ENCODE measurements at places on chromosomes 5 and 9.

- DNase-seq, result no peak
These were observed 32.8 kb upstream of the SPRY4 start for GRCh38 chr5:142357469-142358090.

- no peak for DNase-seq
These were observed 60.0 kb downstream of the POU5F2 start for GRCh38 chr5:93681432-93681831.

DNA sequence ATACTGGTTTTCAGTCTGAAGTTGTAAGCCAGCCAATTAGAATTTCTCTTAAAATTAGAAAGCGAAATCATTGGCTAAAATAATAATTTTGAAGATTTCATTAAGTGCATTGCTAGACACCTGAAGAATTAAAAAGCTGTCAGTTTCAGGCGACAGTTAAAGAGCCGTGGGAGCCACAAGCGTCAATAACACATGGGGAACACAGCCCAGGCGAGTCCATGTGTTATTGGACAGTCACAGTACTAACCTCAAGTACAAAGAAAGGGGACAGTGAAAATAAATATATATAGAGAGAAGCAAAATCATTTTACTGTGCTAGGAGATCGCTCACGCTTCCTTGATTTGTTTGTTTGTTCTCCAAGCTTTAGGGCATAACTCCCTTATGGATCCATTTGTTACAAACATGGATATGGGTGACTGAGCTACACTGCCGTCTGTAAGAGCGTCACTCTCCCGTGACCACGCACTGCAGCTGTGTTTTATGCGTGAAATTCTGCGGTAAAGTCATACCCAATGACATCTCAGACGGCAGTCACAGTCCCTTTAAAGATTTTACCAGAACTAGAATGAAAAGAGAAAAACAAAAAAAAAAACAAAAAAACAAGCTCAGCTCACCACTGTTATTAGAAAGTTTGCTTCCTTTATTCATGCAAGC lies 83.2 kb downstream of the USP20 start:
- DNase-seq, result no peak

DNA sequence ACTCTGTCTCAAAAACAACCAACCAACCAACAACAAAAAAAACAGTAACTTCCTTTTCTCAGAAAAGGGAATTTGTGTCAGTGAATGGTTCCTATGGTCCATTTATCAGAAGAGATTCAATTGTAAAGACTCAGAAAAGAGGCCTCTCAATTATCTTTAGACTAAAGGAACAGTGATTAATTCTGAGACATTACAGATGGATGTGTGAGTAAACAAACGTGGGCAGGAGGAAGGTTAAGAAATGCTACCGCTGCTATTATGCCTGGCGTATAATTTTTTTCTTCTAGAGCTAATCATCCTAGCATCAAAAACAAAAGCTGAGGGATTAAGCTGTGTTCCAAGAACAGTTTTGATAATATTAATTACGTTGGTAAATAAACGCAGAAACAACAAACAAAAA lies 52.9 kb upstream of the JMY start:
- no peak for DNase-seq

GRCh38 chr5:159241946-159242552 lies 21.0 kb upstream of the UBLCP1 start:
- no peak for DNase-seq

- DNase-seq, result no peak
These were observed 204.9 kb downstream of the LRRC70 start for GRCh38 chr5:62783374-62784057.

- no peak for DNase-seq
These were observed 274.6 kb upstream of the IRX2 start for GRCh38 chr5:3026099-3026498.

GRCh38 chr9:126857261-126857960 lies 3.0 kb upstream of the ZBTB34 start:
- no peak for DNase-seq

- no peak for DNase-seq
These were observed 231.3 kb downstream of the NPR3 start for GRCh38 chr5:32942225-32942989.

- no peak for DNase-seq
These were observed 46.4 kb downstream of the ANXA2R start for GRCh38 chr5:42993516-42994245.

GRCh38 chr5:53965459-53965858 lies 344.9 kb downstream of the ARL15 start:
- no peak for DNase-seq

- no peak for DNase-seq
These were observed 38.4 kb downstream of the ROR2 start for GRCh38 chr9:91911657-91912056.

GRCh38 chr9:112112941-112113681 lies 62.0 kb downstream of the SUSD1 start:
- DNase-seq, result peak; percentile 12

DNA sequence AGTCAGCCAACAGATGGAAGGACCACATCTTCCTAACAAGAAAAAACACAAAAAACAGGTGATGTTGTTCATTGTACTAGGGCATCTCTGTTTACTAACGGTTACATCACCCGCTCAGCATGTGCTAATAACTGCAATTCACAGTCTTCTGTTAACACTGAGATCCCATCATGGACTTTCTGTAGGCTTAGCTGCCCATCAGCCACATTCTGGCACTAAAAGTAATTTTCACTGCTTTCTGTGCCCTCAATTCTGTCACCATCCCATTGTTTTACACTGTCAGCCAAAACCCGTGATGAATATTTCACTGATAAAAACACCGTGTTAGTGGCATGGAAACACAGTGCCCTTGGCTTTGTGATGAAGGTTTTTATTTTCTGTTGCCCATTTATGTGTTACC lies 64.6 kb downstream of the CAST start:
- DNase-seq, result no peak

- DNase-seq, result peak; percentile 28
These were observed 25.7 kb downstream of the PDGFRB start for GRCh38 chr5:150129813-150130492.

GRCh38 chr5:141781910-141782309 lies 96.3 kb downstream of the PCDH1 start:
- no peak for DNase-seq

DNA sequence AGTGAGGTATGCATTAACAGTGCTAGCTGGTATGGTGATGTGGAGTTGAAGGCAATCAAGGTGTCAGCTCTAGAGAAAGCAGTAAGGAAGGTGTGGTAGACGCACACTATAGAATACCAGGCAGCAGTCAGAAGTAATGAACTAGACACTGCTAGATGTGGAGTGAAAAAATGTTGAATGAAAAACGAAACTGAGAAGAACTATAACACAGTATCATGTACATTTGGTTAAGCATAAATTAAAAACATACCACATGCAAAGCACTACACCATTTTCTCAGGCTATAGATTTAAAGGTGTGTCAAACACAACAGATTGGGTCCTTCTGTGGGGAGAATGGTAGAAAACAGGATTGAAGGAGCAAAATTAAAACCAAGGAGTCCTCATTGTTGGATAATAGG lies 15.4 kb downstream of the ZNF622 start:
- no peak for DNase-seq

GRCh38 chr9:75455444-75455921 lies 367.2 kb downstream of the OSTF1 start:
- DNase-seq, result no peak

DNA sequence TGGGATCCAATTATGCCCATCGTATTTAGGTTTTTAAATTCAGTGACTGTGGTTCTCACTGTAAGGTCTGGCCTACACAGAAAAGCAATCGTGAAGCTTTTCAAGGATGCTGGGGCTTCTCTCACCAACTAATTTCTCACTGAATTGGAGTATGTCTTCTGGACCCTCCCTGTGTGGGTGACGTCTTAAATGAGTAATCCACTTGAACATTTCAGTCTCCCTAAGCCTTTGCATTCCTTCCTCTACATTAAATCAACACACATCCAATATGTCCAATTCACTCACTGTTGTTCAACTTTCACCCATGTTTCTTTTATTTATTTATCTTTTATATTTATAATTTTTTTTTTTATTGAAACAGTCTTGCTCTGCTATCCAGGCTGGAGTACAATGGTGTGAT lies 12.5 kb upstream of the BTF3 start:
- DNase-seq, result no peak

- DNase-seq, result no peak
These were observed 87.5 kb upstream of the TLE1 start for GRCh38 chr9:81776834-81777233.

GRCh38 chr9:103707181-103707580 lies 386.9 kb upstream of the SMC2 start:
- DNase-seq, result no peak

GRCh38 chr9:36102742-36103495 lies 33.6 kb upstream of the GLIPR2 start:
- DNase-seq, result peak; percentile 78

- DNase-seq, result no peak
These were observed 320.3 kb upstream of the CLINT1 start for GRCh38 chr5:158179271-158179670.

DNA sequence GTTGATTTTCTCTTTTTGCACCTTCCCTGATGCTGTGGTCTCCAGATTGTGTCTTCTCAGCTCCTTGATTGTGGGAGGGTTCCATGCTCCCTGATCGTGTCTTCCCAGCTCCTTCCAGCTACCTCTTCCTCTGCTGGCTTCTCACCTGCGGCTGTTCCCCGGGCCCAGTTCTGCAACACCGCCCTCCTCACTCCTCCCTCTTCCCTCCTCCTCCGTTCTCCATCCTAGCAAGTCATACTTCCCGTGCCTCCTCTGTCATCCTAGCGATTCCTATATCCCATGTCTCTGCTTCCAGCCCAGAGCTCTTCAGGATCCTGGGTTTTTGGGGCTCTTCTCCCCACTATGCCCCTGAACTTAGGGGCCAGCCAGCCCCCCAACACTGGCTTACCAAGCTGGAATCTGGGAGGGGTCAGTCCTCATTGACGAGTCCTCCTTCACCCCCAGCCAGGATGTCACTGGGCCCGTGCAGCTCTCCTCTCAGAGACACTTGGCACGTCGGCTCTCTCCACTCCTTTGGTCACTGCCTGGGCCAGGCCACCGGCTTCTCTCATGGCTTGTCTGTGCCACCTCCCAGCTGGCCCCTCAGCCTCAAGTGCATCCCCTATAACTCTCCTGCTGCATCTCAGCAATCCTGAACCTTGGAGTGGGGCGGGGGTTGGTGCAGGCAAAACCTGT lies 255.4 kb upstream of the MVB12B start:
- no peak for DNase-seq

GRCh38 chr5:109028608-109029299 lies 281.1 kb downstream of the FER start:
- DNase-seq, result no peak

DNA sequence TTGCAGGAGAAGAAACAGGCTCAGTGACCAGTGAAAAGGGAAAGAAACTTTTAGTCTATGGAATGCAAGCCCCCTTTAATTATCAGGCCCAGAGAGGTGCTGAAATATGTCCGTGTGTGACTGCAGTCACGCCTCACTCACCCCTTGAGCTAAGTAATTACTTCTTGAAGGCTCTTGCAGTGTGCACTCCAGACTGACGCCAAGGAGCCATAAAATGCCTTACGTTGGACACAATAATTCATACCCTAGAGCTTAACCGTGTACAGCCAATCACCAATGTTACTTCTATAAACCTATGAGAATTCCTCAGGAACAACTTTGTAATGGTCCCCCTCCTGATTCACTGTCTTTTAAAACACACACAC lies 242.2 kb downstream of the SYK start:
- DNase-seq, result no peak

GRCh38 chr9:68802525-68803015 lies 97.5 kb downstream of the PIP5K1B start:
- DNase-seq, result no peak

DNA sequence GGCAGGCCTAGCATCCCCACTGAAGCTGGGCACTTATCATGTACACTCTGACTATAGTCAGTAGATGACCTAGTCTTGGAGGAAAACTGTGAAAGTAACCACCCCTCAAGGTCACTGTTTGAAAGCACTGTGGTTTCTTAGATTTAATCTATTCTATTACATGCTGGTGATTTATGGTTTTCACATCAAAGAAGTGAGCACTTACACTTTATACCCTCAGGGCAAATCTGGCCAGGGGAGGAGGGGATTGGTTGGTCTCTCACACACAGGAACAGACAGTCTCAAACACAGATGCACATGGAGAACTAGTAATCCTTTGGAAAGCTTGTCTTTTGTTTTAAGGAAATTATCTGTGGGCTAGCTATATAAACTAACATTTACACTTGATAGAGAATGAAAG lies 17.9 kb upstream of the SPIN1 start:
- no peak for DNase-seq
